ENCODE measurements at places on chromosomes 12 and 14. TPM values are rescaled to one million over a fixed set of nuclear protein-coding genes. Genes with fewer than 3 reads are reported as not detected.

Gene SPIC
- not detected for total RNA-seq

Gene ENDOU
- total RNA-seq, result not detected

Gene RNU6-7
- total RNA-seq, result not detected

Gene COX6A1
- 422 TPM for total RNA-seq

Gene CLEC1A
- not detected for total RNA-seq

Gene HVCN1
- total RNA-seq, result not detected

Gene GRIP1
- 19.3 TPM for total RNA-seq

Gene CLEC4D
- not detected for total RNA-seq

Gene TCL1B
- total RNA-seq, result not detected

Gene KIF26A
- 0.08 TPM for total RNA-seq

Gene NKX2-1
- total RNA-seq, result not detected

Gene MORN3
- not detected for total RNA-seq

Gene RIPK3
- 0.61 TPM for total RNA-seq

DNA sequence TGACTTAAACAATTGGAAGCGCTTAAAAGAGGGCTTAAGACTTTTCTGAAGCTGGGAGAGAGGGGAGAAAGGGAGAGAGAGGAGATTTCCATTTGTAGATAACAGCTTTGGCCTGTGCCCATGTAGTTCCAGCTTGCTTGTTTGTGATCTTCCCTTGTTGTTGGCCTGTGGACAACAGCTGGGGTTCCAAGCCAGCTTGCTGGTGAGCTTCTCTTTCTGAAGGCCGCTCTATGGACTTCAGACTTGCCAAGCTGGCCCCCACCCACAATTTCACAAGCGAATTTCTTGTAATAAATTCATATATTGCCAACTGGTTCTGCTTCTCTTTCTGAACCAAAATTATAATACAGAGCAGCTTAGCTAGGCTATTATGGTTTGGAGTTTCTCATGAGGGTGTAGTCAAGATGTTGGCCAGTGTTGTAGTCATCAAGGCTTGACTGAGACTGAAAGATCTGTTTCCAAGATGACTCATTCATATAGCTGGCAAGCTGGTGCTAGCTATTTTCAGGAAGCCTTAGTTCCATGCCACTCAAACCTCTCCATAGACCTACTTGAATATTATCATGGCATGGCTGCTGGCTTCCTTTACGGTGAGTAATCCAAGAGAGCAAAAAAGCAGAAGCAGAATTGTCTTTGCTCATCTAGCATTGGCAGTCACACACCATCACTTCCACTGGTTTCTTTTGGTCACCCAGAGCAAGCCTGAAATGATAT is 89.4 kb downstream of the ATP23 start:
- DNase-seq, result peak; percentile 97

- peak; percentile 64 for DNase-seq
Measured at GRCh38 chr12:6084261-6084968, 40.1 kb downstream of the VWF start.

DNA sequence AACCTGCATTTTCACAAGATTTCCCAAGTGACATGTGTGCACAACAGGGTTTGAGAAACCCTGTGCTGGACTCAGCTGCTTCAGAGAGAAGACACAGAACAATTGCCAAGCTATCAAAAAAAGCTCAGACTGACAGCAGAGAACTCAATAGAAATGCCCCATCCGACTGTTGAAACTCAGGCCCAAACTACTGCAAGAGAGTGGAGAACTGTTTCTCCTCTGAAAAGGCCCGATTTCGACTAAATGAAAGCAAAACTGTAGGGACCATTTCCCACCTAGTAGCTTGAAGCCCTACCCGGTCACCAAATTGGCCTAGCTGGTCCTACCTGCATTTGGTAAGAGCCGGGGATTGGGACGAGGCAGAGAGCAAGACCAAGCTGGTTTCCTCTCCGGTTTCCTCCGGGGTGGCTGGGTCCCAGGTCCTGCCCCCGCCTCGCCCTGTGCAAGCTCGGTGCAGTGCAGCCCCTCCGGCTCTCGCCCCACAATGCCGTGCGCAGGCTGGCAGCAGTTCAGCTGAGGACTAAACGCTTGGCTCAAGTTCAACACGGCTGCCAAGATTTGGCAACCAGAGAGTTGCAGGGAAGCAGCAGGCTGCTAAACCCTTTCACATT is 1180.6 kb downstream of the VRK1 start:
- peak; percentile 31 for DNase-seq

DNA sequence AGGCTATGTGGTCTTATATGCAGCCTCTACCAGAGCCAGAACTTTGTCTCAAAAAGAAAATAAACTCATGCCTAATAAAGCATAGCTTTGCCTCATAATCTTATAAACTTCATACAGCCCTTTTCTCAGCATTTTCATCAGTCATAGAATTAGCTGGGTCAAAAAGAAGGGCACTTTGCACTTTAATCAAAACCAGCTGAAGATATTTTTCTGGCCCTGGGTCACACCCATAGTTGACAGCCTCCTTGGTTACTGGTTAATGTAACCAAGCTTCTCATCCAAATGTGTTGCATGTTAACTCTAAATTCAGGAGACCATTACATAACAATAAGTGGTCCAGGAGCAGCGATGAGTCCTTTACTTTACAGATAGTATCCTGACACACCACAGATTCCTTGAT is 558.2 kb downstream of the FLRT2 start:
- no peak for DNase-seq

- no peak for DNase-seq
Measured at GRCh38 chr12:2393016-2393415, 340.2 kb downstream of the CACNA1C start.

DNA sequence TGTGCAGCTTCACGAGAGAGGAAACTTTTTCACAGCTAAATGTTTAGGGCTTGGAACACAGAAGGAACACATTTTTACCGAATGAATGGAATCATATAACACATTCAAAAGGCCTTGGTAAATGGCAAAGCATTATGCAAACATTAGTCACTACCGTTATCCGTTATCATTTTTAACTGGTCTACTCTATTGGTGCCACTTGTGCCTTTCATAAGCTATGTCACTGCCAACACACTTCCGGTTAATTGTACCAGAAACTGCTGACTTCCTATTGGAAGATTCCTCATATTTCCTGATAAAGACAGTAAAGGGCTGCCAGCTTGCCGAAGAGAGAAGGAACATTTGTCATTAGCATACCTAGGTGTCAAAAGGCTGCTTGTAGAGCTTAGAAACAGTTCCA is 169.2 kb downstream of the APAF1 start:
- DNase-seq, result no peak

DNA sequence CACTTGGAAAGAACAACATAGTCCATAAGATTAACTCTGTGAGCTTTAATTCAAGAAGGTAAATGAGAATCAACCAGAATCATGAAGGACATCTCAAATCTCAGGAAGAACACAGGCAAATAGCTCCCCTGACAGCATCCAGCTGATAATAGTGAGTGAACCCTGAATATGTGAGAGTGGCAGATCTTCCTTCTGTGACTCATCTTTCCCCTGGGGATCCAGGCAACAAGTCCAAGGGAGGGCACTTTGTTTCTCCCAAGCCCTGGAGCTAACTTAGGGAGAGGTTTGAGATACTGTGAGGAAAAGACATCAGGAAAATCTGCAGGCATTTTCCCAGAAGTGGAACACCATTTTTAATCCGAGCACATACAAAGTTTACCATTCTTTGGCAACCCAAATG is 763.9 kb upstream of the MGAT4C start:
- no peak for DNase-seq

DNA sequence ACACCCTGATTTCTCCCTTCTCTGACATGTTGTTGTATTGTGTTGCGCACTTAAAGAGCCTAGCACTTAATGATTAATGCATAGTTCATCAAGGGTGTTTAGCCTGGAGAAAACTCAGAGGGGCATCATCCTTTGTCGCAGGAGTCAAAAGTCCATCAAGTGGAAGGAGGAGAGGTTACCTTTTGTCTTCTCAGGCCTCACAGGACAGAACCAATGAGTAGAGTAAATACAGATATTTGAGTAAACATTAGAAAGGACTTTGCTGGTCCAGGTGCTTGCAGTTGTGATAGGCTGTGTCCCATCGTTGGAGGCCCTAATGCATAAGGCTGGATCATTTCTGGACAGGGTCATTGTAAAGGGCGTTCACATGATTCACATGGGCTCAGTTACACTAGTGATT is 430.9 kb downstream of the PCNX1 start:
- no peak for DNase-seq

- DNase-seq, result peak; percentile 33
Measured at GRCh38 chr14:57657487-57657886, 163.8 kb upstream of the CCDC198 start.

- DNase-seq, result no peak
Measured at GRCh38 chr12:24705741-24706358, 243.1 kb downstream of the BCAT1 start.

DNA sequence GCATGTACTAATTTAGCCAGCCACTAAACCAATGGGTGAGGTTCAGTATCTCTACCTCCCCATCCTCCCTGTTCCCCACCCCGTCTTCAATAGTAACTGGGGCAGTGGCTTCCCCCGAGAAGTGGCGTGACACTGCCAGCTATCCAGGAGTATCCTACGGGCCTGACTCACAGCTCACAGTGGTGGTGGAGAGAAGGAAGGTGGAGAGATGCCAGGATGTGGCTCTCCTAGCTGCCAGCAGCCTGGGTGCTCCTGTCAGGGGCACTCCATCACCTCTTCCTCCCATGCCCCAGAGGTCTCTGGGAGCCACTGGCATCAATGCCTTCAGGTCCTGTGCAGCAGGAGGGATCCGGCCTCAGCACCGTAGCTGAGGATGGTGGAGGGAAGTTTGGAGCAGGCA is 49.0 kb downstream of the TSPAN11 start:
- DNase-seq, result no peak

GRCh38 chr14:93708311-93708734 is 80.0 kb downstream of the PRIMA1 start:
- no peak for DNase-seq

GRCh38 chr12:106302401-106303201 is at the start of gene TCP11L2:
TCP11L2 (plus strand) TSS chr12:106302733; CDS start chr12:106311076, 8,343 bp downstream.
- DNase-seq, result peak; percentile 77

DNA sequence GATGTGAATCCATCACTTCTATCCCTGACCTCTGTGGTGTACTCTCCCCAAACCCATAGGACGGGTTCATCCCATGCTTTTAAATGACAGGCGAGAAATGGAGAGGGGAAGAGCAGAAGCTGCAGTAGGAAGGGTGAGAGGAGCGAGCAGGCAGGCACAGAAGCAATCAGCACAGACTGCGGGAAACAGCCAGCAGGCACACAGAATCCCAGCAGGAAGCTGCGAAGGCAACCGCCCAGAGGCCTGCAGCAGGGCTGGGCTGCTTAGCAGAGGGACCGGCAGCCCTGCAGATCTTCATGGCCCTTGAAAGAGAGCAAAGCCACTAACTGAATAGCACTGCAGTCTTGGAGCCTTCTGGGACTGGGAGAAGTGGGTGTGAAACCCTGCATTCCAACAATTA is 287.0 kb upstream of the FKBP4 start:
- DNase-seq, result no peak

GRCh38 chr12:6192604-6193380 is 7.4 kb upstream of the CD9 start:
- no peak for DNase-seq

- no peak for DNase-seq
Measured at GRCh38 chr12:68439368-68440045, 107.3 kb upstream of the MDM1 start.

- DNase-seq, result no peak
Measured at GRCh38 chr12:20585913-20586312, 109.2 kb upstream of the SLCO1C1 start.

DNA sequence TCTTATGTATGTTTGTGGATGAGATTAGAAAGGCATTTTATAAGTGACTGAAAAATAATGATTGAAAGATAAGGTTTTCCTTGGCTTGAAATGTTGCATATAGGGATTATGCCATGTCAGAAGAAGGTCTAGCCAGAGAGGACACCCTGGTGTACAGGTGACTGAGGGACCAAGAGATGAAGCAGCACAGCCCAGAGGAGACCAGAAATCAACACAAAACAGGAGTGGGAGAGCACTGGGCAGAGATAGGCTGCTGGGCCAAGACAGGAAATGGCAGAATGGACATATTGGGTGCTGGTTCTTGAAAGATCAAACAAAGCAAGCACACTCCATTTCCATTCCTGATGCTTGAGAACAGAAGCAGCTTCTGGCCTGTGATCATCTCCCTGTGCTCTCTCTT is 24.4 kb upstream of the FRMD6 start:
- DNase-seq, result no peak

GRCh38 chr14:91879196-91879595 is 11.9 kb upstream of the TC2N start:
- peak; percentile 75 for DNase-seq

DNA sequence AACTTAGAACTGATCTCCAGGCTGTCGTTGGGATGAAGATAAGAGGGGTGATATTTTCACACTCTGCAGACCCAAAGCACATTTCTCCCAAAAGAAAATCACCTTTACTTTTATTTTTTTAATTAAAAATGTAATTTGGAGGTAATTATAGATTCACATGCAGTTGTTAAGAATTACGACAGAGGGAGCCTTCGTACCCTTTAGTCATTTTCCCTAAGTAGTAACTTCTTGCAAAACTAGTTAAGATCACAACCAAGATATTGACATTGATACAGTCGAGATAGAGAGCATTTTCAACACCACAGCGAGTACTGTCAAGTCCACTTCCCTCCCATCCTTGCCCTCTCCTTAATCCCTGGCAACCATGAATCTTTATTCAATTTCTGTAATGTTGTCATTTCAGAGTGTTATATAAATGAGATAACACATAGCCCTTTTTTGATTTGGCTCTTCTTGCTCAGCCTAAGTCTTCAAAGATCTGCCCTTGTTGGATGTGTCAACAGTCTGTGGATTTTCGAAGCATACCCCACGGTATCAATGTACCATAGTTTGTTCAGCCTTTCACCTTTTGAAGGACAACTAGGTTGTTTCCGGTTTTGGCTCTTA is 39.6 kb downstream of the DNAH10 start:
- DNase-seq, result peak; percentile 12

DNA sequence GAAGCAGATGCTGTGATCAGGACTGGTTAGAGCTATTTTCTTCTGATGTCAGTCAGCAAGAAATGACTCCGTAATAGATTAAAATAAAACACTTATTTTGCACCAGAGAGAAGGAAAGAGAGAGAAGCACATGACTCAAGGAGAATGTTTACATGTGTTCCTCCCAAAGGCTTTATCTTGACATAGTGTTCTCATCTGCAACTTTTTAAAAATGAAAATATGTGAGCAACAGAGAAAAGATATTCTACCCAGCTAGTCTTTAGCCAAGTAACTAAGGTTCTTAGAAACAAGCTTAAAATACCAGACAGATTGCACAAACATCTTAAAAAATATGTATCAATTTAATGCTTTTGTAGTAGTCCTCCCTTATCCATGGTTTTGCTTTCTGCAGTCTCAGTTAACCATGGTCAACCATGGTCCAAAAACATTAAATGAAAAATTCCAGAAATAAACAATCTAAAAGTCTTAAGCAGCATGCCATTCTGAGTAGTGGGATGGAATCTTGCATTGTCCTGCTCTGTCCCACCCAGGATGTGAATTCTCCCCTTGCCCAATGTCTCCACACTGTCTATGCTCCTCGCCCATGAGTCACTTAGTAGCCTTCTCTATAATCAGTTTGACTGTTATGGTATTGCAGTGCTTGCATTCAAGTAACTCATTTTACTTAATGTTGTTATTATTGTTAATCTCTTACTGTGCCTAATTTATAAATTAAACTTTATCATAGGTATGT is 9.9 kb downstream of the SERPINA10 start:
- no peak for DNase-seq

GRCh38 chr14:99829450-99829849 is 36.2 kb downstream of the EML1 start:
- no peak for DNase-seq

Data from mammary epithelial cell (primary cell).